Suppressor macrophage (primary cell): ENCODE measurements at places on chromosomes 2 and 18.
A peak's percentile ranks its signal among the peaks of the same experiment; 100 is the strongest.

GRCh38 chr18:9575558-9575957 lies 38.8 kb downstream of the PPP4R1 start:
- DNase-seq, result peak; percentile 96

GRCh38 chr2:134410006-134410405 lies 156.1 kb downstream of the MGAT5 start:
- DNase-seq, result no peak

GRCh38 chr2:188571543-188572303 lies 280.0 kb downstream of the GULP1 start:
- no peak for DNase-seq

DNA sequence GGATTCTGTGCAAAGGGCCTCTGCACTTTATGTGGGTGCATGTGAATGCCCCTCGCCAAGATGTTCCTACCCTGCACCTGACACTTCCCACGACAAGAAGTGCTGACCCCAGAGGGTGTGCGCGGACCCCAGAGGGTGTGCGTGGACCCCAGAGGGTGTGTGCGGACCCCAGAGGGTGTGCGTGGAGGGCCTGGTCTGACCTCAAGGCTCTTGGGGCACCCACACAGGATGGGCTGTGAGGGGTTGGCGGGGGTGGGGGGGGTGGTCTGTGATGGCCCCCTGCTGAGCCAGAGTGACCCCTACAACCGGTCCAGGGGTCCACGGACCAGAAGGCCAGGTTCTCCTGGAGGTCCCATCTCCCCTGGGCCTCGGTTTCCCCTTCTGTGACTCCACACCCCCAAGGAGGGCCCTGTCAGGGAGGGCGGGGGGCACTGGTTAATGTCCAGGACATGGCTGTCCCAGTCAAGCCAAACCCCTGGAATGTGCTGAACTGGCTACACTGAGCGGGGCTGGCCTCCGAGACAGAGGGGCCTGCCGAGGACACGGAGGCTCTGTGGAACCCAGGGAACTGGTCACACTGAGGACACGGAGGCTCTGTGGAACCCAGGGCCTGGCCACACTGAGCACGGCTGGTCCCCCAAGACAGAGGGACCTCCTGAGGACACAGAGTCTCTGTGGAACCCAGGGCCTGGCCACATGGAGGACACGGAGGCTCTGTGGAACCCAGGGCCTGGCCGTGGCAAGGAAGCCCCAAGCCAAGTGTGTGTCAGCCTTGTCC lies 3.1 kb downstream of the NEU4 start:
- no peak for DNase-seq

DNA sequence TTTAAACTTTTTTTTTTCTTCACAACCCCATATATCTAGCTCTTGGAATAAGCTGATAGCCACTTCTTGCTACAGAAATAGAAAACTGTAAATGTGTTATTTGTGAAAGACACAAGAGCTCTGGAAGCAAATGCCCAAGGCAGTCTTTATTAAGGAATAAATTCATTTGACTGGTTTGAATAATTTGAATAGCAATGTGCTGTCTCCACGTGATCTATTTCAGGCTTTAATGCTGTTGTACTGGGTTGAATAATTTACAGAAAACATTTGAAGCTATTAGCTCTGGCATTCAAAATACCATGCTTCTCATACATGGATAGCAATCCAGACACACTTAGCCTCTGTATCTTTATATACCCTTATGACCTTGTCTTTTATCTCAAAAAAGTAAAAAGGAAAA lies 366.7 kb upstream of the KCNJ3 start:
- no peak for DNase-seq

- no peak for DNase-seq
Observed at GRCh38 chr2:30733876-30734520, 73.2 kb downstream of the CAPN13 start.

- no peak for DNase-seq
Observed at GRCh38 chr2:116435648-116436047, 1378.8 kb upstream of the DDX18 start.

DNA sequence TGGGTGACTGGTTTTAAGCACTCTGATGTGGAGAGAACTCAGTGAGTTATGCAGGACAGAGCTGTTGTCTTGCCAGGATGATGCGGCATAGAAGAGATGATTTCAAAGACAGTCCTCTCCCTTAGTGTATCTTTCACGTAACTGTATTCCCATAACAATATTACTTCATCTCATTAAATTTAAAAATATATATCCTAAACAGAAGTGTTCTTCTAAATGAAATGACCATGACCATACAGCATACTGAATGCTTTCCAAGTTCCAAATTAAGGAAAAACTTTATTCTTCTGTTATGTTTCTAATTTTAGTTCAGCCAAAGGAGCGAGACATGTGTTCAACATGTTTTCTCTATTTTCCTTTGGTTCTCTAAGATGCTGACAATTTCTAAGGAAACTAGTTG lies 600.1 kb upstream of the FSHR start:
- DNase-seq, result no peak

- DNase-seq, result no peak
Observed at GRCh38 chr2:145114726-145115125, 594.8 kb upstream of the ZEB2 start.

GRCh38 chr2:124908411-124908810 lies 883.3 kb downstream of the CNTNAP5 start:
- DNase-seq, result no peak

- no peak for DNase-seq
Observed at GRCh38 chr2:220127311-220127710, 499.9 kb downstream of the SLC4A3 start.

DNA sequence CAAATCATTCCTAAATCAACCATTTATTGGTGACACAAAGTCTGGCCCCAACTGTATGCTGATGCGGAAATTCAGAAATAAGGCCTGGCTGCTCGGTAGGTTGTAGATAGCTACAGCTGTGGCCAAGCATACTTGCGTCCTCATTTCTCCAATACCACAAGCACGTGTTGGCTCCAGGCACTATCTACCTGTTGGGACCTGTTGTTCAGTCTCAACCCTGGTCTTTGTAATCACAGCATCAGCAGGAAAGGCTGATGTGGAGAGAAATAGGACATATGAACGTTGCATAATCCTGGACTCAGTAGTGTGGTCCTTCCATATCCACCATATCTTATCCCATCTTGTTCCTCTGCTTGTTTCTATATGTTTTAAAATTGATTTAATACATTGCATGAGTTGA lies 212.6 kb downstream of the PMAIP1 start:
- no peak for DNase-seq

GRCh38 chr2:88540346-88540745 lies 86.9 kb downstream of the EIF2AK3 start:
- peak; percentile 30 for DNase-seq

GRCh38 chr2:149442346-149442745 lies 112.0 kb downstream of the LYPD6 start:
- no peak for DNase-seq

DNA sequence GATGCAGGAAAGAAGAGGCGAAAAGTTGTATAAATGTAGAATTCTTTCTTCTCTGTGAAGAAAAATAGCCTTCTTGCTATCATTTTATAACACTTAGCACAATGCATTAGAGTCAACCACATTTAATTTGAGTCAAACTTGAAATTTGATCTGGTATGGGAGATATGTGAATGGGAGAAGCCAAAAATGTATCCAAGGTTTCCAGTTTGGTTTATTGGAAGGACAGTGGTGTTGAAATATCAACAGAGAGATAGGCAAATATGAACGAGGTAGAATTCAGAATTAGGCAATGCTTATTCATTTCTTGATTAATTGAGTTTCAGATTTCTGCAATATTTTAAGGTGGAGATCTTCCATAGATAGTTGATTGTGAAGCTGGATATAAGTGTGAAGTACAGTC lies 991.9 kb upstream of the CHAC2 start:
- DNase-seq, result no peak

- DNase-seq, result no peak
Observed at GRCh38 chr2:202152104-202152715, 79.2 kb downstream of the KIAA2012 start.

DNA sequence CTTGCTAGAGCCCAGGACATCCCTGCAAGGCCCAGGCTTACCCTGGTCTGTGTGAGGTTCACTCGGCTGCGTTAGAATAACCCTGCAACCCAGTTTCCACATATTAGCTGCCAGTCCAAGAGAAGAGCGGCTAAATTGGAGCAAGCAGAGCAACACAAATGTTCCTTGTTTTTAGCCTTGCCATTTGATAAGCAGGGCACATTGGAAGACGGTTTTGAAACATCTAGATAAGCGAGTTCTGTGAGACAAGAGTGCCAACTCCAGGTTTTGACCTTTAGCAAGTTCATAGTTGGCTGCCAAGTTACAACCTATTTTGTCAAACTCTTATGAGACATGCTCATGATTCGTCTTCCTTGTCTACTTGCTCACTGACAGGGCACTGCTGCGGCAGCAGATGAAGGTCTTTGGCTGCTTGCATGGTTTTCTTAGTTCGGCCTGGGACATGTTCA lies 23.5 kb downstream of the DPP4 start:
- DNase-seq, result no peak

DNA sequence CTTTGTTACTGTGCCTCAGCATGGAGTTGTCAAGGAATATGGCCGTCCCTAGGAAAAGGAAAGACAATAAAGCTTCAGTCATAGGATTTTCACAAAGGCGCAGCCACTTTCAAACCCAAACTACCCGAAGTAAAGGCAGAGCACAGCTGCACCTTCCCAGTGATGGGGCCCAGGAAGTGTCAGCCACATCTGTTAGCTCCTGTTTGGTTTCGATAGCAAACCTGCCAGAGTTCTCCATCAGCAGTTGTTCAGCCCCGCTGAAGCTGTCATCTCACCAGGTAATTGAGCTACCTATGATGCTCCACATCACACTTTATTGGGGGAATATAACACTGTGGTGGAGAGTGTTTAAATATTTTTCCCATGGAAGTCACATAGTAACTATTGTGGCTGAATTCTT lies 80.7 kb downstream of the LRATD1 start:
- no peak for DNase-seq

DNA sequence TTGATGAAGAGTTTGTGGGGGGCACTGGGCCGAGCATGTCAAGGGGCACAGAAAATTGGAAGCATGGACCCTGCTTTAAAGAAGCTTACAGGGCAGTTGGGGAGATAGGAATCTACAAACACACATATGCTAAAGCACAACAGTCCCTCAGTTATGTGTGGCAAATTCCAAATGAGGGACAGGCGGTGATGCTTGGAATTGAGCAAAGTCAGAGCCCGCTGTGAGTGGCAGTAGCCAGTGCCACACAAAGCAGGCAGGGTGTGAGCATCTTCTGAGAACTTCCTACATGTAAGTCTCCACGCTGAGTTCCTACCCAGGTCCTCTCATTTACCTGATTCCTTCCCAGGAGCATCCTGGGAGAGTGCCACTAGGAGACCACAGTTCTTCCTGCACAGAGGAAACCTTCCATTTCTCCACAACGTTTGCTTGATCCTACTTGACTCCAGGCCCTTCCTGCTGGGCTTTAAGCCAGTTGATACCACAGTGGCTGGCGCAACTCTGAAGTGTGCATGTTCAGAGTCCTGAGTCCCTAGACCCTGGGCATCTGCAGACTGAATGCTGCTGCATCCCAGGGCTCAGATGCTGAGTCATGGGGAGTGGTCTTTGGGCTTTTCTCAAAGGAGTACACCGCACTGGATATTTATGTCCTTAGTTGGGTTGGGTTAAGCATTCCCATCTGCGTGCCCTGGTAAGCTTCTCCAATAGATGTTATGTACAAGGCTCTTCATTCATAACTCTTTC lies 287.3 kb upstream of the REV1 start:
- no peak for DNase-seq

GRCh38 chr2:84891355-84892010 lies 10.6 kb upstream of the TRABD2A start:
- no peak for DNase-seq

- no peak for DNase-seq
Observed at GRCh38 chr2:177828557-177828956, 244.0 kb downstream of the PDE11A start.

DNA sequence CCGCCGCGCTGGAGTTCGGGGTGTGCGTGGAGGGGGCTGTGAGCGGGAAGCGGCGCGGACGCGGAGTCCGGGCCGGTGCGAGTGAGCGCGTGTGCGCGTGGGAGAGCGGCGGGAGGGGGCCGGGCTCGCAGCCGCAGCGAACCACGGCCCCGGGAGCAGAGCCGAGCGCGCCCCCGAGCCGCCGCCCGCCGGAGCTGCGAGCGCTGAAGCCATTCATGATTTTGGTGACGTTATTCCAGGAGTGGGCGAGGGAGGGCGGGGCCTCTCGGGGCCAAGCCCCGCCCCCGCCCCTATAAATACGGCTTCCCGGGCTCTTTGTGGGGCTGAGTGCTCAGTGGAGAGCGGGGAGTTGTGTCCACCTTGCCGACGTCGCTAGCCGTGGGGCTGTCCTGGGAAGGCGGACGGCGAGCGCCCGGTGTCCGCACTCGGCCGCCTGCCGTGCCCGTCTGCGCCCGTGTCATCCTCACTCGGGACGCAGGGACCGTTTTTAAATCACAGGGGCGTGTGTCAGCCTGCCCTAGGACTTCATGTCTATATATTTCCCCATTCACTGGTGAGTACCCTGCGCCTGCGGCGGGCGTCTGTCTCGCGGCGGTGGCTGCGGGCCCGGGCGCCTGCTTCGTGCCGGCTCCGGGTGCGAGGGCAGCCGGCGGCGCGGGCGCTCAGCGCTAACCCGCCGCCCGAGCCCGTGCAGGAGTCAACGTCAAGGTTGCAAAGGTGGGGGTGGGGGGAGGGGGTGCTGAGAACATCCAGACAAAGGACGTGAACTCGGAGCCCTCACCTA lies at the start of gene LBH:
TSS of gene LBH (plus strand) at position 323 of the 784 bp plus-strand sequence. CDS start at position 528, 205 bp downstream.
- DNase-seq, result peak; percentile 85

DNA sequence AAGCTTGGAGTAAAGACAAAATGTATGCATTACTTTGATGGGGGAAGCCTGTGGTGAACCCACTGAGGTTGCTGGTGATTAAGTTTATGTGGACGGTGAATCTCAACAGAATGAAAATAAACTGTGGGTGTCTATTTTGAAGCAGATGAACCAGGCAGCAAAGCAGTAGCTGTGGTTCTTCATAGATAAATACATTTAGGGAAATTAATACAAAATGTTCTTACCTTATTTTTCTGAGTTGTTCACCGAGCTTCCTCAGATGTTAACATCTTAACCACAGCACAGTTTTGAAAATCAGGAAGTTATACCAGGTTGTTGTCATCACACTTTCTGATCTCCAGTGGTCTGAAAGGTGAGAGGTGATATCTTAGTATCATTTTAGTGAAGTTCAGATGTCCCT lies 53.9 kb downstream of the NCK2 start:
- no peak for DNase-seq

DNA sequence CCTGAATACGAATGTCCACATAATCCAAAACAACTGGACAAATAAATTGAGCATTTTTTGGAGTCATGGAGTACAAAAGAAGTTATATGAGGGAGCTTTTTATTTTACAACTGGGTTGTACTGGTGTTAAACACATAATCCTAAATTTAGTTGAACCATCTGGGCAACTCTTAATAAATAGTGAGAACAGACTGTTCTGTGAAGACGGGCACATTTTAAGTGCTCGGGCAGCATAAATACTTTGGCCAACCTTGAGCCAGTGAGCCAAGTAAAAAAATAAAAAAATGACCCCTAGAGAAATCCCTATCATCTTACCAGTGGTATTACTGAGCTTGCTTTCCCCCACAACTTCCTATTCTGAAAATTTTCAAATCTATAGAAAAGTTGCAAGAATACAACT lies 50.9 kb upstream of the PSME4 start:
- no peak for DNase-seq

- DNase-seq, result no peak
Observed at GRCh38 chr2:535222-535621, 142.0 kb downstream of the TMEM18 start.

- no peak for DNase-seq
Observed at GRCh38 chr2:119679526-119679837, 481 bp downstream of the TMEM177 start.

- no peak for DNase-seq
Observed at GRCh38 chr2:65329525-65329924, 101.9 kb downstream of the ACTR2 start.
